EH (cell line): ENCODE measurements at places on chromosomes 11 and 22.

GRCh38 chr11:92330114-92330513 lies 105.5 kb downstream of the FAT3 start:
- no peak for DNase-seq

GRCh38 chr11:22780952-22781593 lies 48.5 kb downstream of the SVIP start:
- no peak for DNase-seq

GRCh38 chr11:71247551-71248250 lies 4.7 kb downstream of the SHANK2 start:
- DNase-seq: no peak

DNA sequence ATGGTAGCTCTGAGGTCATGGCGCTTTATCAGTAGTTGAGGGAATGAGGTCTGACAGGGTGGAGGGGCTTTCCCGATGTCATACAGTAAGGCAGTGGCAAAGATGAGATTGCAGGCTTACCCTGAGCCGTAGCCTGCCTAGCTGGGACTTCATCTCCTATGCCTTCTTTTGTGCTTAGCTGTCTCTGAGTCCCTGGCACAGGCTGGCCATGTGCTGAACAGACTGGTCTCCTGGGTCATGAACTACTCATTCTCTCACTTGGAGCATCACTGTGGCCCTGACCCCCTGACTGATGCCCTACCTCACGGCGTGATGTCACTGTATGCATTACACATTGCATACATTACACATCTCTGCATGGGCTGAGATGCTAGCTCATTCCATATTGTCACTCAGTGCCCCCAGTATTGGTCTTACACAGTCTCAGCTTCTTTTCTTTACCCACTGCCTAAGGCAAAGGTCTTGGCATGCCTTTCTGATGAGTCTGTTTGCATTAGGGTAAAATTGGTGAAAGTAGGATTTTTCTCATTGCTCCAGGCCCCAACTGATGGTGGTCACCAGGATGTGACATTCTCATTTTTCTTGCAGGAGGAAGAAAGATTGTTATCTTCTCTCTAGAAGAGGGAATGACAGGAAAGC lies 389.4 kb upstream of the CADM1 start:
- DNase-seq: peak; percentile 8

- DNase-seq: no peak
Measured at GRCh38 chr11:75324189-75324588, 27.3 kb downstream of the ARRB1 start.
